IPS-NIHi11 (cell line): ENCODE measurements at places on chromosomes 11 and 22.
A peak's percentile ranks its signal among the peaks of the same experiment; 100 is the strongest.

- peak; percentile 50 for DNase-seq
Observed at GRCh38 chr11:68659158-68659921, 25.0 kb upstream of the GAL start.

GRCh38 chr11:118027694-118028093 is 41.5 kb downstream of the IL10RA start:
- no peak for DNase-seq

DNA sequence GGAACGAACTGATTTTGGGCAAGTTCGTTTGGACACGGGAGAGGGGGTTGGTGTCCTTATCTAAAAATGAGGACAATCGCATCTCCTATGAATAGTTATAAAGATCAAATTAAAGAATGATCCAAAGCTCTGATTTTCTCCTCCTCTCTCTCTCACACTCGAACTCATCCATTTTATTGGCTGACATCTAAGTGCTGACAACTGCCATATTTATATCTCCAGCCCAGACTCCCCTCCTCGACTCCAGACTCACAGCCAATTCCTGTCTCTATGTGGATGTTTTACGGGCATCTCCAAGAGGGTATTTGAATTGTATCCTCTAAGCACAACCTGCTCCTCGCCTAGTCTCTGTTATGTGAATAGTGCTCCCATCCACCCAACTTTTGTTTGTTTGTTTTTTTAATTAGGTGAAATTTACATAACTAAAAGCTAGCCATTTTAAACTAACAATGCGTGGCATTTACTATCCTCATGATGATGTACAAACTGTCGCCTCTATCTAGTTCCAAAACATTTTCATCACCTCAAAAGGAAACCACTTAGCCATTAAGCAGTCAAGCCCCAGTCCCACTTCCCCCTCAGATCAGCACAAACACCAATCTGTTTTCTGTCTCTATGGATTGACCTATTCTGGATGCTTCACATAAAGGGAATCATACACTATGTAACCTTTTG is 4.0 kb downstream of the SYN3 start:
- no peak for DNase-seq

DNA sequence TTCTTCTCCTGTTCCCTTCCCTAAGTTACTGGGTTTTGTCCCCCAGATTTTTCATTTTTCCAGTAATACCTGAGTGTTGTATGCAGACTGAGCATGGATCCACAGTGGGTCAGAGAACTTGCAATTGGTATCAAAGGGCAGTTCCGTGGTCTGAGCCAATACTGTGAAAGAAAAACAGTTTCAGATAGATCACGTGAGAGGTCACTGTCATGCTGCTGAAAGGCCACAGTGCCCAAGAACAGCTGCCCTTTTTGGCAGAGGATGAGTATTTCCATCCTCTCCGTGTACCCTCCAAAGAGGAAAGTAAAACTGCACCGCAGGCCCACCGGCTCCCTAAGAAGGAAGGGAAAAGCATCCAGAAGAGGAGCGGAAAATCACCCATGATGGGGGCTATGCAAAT is 73.0 kb upstream of the TBCEL start:
- DNase-seq: no peak

GRCh38 chr22:26404851-26405421 is 24.1 kb upstream of the ASPHD2 start:
- no peak for DNase-seq

- DNase-seq: no peak
Observed at GRCh38 chr11:64814712-64815187, 4.4 kb upstream of the MEN1 start.
